ENCODE measurements at places on chromosomes 5 and 9.

GRCh38 chr9:108419379-108419778, 436.4 kb downstream of the ACTL7B start:
- DNase-seq: no peak

DNA sequence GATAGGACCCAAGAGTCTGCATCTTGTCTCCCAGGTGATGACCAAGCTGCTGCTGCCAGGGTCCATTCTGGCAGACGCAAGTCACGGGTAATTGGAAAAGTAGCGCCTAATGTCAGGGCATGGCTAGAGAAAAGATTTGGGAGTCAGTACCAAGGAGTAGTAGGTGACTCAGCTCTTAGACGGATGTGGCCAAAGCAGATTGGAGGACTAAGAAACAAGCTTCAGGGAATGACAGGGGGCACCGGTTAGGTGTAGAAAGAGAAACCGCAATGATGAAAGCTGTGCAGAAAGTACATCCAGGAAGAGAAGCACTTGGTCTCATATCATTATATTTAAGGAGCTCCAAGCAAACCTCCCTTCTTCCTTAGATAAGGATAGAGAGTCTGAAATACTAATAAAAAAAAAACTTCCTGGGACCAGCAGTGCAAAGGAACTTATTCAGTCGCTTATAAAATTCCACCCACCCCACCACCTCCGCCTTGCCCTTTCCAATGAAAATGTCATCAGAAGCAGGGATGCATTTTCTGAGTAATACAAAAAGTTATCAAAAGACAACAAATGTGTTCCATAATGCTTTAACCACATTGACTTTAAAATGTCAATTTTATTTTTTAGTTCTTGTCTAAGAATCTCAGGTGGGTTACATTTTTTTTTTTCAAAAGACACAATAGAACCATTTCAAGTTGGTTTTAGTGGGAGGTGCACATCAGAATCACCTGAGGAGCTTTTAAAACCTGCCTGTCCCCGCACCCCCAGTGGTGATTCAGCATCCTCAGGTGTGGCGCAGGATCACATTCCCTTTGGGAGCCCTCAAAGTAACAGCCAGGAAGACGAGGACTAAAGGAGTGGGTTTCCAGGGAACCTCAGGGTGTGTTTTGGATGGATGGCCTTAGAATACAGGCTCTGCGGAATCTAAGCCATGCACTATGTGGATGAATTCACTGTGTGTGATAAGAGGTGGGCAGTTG, 31.2 kb downstream of the PTPN3 start:
- DNase-seq: peak; percentile 24

GRCh38 chr9:94149696-94150095, 65.4 kb downstream of the PTPDC1 start:
- no peak for DNase-seq

GRCh38 chr9:124286292-124286931, 28.7 kb downstream of the NEK6 start:
- no peak for DNase-seq

- DNase-seq: no peak
Observed at GRCh38 chr5:100520348-100520747, 14.8 kb upstream of the FAM174A start.

GRCh38 chr5:26940994-26941393, 97.4 kb downstream of the CDH9 start:
- no peak for DNase-seq

GRCh38 chr5:138649316-138649720, 74.1 kb upstream of the HSPA9 start:
- no peak for DNase-seq

- DNase-seq: peak; percentile 68
Observed at GRCh38 chr5:141883184-141883891, 5.1 kb upstream of the PCDH1 start.

DNA sequence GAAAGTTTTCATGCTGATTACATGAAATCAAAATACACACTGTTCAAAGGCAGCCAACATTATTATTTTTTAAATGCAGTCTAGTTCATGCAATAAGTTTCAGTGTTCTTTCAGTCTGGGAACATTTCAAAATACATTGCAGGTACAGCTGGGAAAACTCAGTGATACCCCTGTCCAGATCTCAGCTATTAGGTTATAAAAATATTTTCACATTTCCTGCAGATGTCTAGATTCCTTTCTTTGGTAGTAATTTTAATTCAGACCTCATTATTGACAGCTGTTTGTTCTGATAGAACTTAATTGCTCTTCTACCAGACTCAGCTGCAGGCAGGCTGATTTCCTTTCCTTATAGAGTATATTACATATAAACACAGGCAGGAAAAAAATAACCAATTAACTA, 556.8 kb upstream of the DMAC1 start:
- no peak for DNase-seq

DNA sequence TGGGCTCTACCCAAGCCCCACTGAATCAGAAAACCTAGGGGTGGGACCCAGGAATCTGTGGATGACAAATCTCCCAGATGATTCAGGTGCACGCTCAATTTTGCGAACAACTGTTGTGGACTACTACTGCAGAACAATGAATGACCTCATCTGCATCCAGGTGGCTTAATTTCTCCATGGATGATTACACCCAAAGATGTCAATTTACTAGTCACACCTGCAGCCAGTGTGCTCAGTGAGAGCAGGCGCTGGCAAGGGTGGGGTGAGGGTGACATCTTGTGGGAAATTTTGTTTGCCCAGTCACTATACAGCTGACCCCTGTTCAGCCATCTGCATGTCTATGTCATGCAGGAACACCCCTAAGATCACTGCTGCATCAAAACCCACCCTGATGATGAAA, 118.2 kb downstream of the ENTREP1 start:
- DNase-seq: no peak

Measured in putamen (tissue), 1 donor.